ENCODE measurements at places on chromosomes 2 and 18.

- DNase-seq, result no peak
Observed at GRCh38 chr2:45888641-45889040, 237.2 kb downstream of the PRKCE start.

- no peak for DNase-seq
Observed at GRCh38 chr2:148300544-148300943, 279.7 kb downstream of the MBD5 start.

DNA sequence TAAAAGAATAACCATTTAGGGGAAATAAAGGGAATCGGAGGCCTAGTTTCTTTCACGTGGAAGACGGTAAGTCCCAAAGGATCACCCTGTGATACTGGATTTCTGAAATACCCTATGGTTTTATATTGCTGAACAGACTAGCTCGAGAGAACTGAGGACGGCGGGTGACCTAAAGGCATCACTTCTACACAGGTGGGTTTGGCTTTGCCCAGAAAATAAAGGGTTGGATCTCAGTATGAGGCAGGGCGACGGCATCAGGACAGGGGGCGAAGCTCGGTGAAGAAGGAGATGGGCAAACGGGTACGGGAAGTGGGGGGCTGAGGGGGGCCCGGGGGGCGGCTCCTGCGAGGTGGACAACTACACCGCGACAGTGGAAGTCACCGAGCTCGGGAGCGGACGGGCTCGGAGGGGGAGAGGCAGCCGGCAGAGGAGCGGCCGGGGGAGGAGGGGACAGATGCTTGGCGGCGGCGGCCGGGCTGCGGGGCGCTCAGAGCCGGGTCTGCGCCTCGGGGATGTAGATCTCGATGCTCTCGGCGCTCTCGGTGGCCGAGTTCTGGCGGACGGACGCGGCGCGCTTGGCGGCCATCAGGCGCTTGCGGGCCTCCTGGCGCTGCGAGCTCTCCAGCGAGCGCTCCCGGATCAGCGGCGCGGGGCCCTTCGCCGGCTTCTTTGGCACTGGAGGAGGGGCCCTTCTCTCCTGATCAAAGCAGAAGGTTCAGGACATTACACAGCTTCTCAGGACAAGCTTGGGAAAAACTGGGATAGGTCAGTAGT lies 48.9 kb downstream of the TGIF1 start:
- DNase-seq, result no peak

- DNase-seq, result peak; percentile 29
Observed at GRCh38 chr2:240589850-240590525, 3.5 kb downstream of the CAPN10 start.

DNA sequence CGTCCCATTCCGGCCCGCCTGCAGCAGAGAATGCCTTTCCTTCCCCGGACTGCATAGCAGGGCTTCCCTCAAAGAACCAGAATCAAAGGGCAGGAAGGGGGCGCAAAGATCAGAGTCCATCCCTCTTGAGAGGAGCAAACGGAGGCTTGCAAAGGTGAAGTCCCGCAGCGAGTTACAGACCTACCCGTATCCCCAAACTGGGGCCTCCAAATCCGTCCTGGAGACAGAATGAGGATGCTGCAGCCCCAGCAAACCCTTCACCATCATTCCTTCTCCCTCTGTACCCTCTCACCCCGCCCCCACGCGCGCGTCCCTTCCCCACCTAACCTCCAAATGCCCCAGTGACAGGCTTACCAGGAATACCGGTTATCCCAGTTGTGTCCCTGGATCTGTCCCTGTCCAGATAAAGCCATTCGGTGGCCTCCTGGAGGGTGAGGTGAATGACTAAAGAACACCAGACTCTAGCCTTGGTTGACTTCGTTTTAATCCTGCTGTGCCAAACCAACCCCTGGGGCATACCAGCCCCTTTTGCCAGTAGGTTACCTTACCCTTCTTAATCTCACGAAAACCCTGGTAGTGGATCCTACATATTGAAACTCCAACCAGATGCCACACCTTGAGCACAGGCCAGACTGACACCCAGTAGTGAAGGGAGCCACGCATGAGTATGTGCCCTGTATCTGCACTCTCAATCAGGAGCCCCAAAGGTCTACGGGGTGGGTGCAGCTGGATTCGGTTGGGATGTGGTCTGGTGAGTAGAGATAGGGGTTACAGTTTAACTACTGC lies 961 bp upstream of the SLC40A1 start:
- DNase-seq, result no peak

GRCh38 chr18:74228312-74228711 lies 63.5 kb downstream of the CYB5A start:
- no peak for DNase-seq
